HTR-8/SVneo (cell line): ENCODE measurements at places on chromosomes 1 and 21.
A peak's percentile ranks its signal among the peaks of the same experiment; 100 is the strongest.

DNA sequence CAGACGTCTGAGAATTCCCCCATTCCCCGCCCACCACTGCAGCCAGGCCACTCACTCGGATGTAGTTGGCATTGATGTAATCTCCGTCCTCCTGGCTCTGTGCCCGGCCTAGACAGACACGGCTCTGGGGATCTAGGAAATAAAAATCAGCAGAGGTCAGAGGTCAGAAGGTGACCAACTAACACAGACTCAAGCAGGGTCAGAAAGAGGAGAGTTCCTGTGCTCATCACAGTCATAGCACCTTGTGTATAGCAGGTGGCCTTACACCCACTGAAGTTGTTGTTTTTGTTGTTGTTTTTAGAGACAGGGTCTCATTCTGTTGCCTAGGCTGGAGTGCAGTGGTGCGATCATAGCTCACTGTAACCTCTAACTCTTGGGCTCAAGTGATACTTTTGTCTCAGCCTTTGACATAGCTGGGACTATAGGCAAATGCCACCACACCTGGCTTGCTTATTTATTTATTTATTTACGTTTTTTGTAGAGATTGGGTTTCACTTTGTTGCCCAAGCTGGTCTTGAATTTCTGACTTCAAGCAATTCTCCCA lies 4.9 kb downstream of the PTPN7 start:
- DNase-seq = peak; percentile 53

- no peak for DNase-seq
Measured at GRCh38 chr1:232908831-232909230, 41.6 kb upstream of the NTPCR start.

GRCh38 chr1:40143891-40144575 lies 17.2 kb upstream of the RLF start:
- peak; percentile 50 for DNase-seq

DNA sequence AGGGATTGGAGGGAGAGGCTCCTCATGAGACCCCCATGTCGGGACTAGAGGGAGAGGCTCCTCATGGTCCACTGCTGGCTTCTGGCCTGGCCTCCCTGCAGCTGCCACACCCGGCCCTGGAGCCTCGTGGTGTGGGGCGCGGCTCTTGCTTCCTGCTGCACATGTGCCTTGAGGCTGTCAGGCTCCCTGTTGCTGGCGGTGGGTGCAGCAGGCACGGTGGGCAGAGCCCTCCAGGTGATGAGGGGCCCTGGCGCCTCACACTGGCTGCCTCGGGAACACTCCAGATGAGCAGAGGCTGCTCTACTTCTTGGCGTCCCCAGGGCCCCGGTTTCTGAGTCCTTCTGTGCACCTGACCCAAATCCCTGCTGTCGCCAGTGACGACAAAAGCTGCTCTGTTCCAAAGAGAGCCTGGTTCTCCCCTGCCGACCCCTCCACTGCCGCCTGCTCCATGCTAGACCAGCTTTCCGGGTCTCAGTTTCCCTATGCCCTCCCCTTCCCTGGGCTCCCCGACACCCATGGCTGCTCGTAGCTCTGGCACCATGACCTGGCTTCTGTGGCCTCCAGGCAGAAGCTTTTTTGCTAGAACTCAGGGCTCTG lies 9.7 kb upstream of the ATAD3B start:
- no peak for DNase-seq

DNA sequence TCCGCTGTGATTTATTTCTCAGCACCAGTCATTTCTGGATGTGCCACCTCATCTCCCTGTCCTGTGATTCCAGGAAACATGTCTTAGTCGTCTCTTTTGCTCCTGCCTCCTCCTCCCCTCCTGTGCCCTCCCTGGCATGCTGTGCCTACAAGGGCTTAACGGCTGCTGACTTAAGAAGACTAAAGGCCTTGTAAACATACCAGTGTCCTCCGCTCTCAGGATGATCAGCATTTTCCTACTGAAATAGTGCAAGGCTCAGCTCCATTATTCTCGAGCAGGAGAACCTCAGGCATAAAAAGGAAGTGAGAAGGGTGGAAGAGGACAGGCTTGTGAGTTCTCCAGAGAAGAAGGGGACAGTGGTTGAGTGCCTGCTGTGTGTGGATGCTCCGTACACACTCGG lies 61.6 kb upstream of the RUNX3 start:
- no peak for DNase-seq

- no peak for DNase-seq
Measured at GRCh38 chr1:183480971-183481441, 8.7 kb downstream of the SMG7 start.

DNA sequence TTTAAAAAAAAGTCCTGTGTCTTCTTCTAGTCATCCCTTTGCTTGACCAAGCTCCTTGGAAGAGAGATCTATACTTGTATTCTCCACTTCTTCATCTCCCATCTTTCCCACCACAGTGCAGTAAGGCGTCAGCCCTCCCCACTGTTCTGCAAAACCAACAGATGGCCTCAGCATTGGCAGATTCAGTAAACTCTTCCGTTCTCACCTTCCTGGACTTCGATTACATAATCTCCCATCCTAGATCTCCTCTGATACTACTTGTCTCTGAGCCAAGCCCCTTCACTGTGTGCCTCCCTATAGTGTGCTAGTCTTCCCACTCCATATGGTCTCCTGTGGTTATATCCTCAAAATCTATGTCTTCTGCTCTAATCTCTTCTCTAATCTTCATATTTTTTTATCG lies 1.6 kb upstream of the COLGALT2 start:
- no peak for DNase-seq

DNA sequence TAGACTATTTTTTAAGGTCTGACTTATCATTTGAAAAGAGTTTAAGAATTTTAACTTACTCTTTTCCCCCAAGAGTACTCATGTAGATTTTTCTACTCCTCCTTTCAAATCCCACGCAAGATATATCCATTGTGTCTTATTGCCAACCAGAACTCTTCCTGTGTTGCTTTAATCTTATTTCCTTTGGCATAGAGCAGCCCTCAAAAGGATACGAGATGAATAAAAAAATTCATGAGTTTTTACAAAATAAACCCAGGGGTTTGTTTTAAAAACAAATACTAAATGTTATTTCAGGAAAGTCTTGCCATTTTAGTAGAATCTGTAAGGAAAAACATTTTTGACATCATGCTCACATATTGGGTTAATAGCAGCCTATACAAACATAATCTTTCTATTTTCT lies 543.2 kb upstream of the CXADR start:
- DNase-seq = no peak

- peak; percentile 85 for DNase-seq
Measured at GRCh38 chr1:154937085-154937987, 817 bp upstream of the PMVK start.

DNA sequence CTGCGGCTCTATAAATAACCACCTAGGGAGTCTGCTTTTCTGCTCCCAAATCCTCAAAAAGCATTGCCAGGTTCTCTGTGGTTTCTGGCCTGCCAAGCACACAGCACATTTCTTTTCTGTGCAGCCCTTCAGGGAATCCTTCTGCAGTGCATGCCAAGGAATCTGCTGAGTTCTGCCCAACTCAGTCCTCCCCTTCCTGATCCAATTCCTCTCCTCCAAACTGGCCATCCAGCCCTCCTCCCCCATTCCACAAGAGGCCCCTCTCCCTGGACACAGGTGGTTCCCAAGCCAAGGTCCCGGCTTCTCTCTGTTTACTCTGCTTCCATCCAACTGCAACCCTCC lies 61.8 kb downstream of the HIVEP3 start:
- no peak for DNase-seq

GRCh38 chr1:58765006-58765405 lies 18.8 kb downstream of the JUN start:
- no peak for DNase-seq
